Uterus (tissue), 4 donors: ENCODE measurements at places on chromosomes 3 and 15. TPM values are rescaled to one million over a fixed set of nuclear protein-coding genes. Genes with fewer than 3 reads are reported as not detected.

Gene ZNF592
- total RNA-seq: 13.5 TPM

Gene FOXB1
- total RNA-seq: not detected

Gene PLA2G4B
- 91.2 TPM for total RNA-seq

Gene POC1A
- total RNA-seq: not detected
